ENCODE measurements at places on chromosomes 11 and 22.
A peak's percentile ranks its signal among the peaks of the same experiment; 100 is the strongest.

GRCh38 chr22:41561788-41562187 is 978 bp downstream of the CSDC2 start:
- no peak for DNase-seq

DNA sequence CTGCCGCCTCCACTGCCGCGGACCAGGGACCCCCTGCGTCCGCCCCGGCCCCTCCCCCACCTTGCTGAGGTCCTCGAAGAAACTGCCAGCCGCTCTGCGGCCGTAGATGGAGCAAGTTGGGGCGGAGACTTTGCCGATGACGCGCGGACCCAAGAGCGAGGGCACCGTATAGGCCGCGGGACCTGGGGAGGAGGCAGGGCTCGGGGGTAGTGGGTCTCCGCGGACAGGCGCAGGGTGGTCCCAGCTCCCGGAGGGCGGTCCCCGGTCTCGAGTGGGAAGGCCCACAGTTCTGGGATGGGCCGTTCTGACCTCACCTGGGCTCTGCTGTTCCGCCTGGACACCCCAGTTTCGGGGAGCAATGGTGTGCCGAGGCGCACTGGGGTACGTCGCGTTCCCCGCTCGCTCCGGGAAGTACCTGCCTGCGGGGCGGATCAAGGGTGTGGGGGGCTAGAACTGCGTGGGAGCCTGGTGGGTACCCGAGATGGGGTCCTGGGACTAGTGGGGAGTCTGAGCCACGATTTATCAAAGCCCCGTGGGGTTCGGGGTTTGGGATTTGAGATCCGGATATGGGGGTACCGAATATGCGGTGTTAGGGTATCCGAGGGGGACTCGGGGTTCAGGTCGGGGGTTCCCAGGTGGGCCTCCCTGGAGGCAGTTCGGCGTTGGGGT is 1.2 kb upstream of the TYMP start:
- DNase-seq: peak; percentile 70

GRCh38 chr11:124886476-124886875 is 11.2 kb downstream of the ROBO4 start:
- no peak for DNase-seq

- no peak for DNase-seq
Observed at GRCh38 chr11:22879630-22880029, 19.4 kb upstream of the CCDC179 start.

DNA sequence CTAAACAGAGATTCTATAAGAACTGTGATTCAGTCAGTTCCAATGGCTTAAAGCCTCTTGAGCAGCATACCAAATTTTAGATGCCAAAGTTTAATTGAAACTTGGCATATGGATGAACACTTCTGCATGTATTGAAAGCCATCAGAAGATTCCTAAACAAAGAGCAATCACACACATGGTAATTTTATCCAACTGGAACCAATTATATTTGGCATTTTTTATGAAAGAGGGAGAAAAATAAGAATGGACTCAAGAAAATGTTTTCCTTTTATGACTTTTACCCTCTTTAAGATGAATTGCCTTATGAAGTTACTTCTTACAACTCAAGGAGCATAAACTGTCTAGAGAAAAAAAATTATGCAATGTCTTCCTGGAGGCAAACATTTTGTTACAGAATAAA is 7.4 kb downstream of the TRPC6 start:
- no peak for DNase-seq

- DNase-seq: no peak
Observed at GRCh38 chr11:122676638-122677037, 21.1 kb downstream of the UBASH3B start.

DNA sequence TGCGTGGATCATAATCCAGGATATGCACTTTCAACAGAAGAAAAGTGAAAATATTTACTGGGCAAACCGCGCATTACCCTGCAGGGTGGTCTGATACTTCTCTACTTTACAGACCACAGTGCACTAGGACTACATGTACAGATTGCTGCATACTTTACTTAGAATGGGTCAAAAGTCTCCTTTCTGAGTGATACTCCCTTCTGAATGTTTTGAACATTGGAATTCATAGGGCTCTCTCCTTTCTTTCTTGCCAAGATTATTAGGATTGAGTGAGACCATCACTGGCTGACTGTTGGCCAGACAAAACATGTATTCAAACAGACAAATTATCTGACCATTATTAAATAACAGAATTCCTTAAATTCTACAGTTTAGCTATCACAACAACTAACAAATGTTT is 6.6 kb upstream of the FIBIN start:
- no peak for DNase-seq

DNA sequence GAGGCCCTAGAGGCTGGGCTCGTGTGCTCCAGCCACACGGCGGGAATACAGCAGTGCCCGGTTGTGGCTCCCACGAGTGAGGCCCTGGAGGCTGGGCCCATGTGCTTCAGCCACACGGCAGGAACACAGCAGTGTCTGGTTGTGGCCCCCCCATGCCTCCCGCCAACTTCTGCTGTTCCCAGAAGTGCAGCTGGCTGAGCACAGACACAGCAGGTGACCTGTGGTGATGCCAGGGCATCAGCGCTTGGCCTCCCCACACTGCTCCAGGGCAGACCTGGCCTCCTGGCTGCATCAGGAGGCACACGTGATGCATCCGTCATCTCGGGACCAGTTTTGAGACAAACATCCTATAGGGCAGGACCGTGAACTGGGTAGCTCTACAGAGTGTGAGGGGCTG is 110.3 kb downstream of the KCNQ1OT1 start:
- DNase-seq: no peak

- no peak for DNase-seq
Observed at GRCh38 chr11:126564566-126564965, 209.1 kb downstream of the ST3GAL4 start.

GRCh38 chr11:2902784-2903671 is 17.5 kb upstream of the CDKN1C start:
- no peak for DNase-seq

GRCh38 chr11:21072558-21072957 is 403.2 kb downstream of the NELL1 start:
- no peak for DNase-seq

- no peak for DNase-seq
Observed at GRCh38 chr11:72037554-72038311, 39.0 kb downstream of the IL18BP start.

DNA sequence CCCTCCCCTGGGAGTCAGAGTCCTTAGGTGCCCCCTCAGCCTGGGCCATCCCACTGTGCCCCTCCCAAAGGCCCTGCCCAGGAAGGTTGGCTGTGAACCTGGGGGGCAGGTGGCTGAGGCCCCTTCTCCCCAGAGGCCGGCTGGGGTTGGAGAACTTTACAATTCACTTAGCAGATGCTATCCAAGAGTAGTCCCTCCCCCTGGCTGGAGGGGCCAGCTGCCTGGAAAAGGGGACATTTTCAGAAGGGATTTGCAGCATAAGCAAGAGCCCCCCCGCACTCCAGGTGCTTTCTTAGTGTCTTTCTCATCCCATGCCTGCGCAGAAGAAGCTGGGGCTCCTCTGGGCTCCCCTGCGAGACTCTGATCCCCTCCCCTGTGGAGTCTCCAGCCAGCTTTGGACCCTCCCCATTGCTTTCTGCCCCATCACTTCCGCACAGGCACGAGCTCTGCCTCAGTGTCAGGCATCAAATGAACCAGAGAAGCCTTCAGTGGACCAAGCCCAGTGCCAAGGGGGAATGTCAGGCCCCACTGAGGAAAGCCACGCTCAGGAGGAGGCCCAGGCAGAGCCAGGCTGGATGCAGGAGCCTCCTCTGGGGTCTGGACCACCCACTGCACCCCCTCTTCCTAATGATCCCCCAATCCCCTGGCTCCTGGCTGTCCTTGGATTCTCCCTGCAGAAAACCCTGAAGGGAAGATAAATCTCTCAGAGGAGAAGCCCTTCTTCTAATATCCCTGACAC is 3.7 kb downstream of the SSTR3 start:
- DNase-seq: no peak

GRCh38 chr22:20009018-20009491 is 7.6 kb downstream of the ARVCF start:
- no peak for DNase-seq

DNA sequence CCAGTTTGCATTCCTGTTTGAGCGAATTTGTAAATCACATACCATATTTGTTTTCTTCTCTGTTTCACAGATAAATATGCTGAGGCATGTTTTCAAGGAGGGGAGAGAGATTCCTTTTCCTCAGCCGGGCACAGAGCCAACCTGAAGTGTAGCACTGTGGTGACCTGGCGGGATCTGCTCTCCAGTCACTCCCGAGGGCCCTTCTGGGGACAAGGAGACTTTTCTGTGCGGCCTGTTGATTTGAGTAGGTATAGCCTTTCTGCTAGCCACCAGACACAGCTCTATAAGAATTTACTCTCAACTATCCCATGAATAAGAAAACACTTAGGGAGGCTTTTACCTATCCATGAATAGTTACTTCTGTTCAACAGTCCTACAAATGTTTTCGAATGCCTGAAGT is 63.5 kb upstream of the FDX1 start:
- no peak for DNase-seq

DNA sequence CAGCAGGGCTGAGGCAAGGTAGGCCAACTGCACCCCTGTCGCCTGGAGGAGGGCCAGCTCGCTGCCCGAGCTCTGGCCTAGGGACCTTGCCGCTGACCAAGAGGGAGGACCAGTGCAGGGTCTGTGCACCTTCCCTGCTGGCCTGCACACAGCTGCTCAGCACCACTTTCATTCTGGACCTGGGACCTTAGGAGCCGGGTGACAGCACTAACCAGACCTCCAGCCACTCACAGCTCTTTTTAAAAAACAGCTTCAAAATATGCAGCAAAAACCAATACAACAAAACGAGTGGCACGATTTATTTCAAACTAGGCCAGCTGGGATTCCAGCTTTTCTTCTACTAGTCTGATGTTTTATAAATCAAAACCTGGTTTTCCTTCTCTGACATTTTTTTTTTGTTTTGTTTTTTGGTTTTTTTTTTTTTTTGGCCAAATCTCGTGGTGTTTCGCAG is 18.0 kb downstream of the RSPH14 start:
- DNase-seq: no peak

DNA sequence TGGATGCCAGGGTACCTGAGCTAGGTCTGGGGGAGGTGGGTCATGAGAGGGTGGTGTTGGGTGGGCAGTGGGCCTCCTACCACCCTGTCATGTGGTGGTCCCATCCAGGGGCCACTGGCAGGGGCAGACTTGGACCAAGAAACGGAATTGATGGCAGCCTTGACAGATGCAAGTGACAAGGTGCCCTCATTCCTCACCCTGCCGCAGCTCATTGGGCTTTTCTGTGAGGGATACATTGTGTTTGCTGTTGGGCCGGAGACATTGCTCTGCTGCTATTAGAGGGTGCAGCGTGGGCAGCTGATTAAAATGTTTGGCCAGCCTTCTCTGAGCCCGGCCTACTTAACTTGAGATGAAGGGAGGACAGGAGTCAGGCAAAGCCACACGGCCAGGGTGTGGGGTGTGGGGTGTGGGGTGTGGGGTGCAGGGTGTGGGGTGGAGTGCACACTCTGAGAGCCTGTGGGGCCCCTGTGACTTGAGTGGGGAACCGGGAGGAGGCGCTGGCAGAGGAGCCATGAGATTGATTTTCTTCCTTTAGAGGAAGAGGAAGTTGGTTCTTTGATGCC is 351.5 kb downstream of the TBC1D22A start:
- no peak for DNase-seq

DNA sequence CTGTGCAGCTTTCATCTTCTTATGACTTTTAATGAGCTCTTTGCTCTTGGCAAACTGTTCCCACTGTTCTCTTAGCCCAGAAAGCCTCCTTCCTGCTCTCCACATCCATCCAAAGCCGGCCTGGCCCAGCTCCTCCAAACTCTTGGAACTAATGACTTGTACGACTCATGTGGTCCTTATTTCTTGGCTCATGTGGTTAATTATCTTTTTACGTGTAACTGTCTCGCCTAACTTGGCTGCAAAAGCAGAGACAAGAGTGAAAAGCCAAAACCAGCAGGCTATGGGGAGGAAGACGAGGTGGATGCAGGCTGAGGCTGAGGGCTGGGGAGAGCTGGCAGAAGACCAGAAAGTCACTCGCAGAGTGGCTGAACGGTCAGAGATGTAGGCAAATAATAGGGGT is 5.5 kb downstream of the CSNK2A3 start:
- DNase-seq: no peak

GRCh38 chr11:102382384-102382783 is 35.4 kb downstream of the BIRC2 start:
- DNase-seq: no peak

DNA sequence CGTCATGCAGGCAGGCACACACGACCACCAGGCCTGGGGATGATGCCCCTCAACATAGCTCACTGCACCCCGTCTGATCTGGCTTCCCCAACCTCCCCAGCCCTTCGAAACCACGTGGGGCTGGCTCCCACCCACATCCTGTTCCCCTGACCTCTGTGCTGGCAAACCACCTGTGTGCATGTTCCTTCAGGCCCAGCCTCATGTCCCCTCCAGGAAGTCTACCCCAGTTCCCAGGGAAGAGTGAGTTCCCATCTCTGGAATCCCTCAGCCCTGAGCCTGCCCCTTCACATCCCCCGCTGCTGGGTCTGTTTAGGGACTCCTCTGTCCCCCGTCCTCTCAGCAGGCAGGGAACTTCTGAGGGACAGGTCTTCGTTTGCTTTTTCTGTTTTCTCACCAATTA is 7.1 kb downstream of the SLC7A4 start:
- DNase-seq: no peak

DNA sequence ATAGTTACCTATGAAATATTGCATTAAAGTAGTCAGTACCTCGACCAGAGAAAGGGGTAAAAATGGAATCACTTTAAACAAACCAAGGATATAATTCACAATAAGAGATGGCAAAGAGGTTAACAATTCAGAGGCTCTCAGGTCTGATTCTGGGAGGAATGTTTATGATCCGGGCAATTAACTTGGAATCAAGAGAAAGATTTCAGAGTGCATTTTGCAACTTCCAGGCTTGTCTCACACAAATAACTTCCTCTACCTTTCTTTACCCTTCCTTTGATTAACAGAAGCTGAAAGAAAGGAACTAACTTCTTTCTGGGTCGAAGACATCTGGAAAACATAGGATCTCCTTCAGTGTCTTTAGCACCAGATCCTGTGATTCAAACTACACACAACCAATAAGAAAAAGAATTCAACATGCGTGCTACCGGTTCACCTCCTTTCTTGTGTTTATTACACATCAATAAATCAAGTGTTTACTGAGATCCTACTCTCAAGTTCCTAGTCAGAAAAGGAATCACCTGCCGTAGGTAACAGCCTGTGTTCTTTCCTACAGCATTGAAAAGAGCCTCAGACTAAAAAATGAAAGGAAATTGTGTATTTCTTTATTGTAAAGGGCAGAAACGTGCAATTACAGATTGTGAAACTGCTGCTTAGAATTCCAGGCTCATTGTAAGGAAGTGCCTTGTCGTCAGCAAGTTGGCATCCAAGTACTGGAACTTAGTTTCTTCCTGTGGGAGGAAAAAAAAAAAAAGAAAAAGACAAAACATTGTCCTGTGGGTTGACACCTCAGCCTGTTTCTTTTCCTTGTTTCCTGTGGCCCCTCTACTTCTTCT is 29.5 kb downstream of the CARD18 start:
- DNase-seq: no peak

DNA sequence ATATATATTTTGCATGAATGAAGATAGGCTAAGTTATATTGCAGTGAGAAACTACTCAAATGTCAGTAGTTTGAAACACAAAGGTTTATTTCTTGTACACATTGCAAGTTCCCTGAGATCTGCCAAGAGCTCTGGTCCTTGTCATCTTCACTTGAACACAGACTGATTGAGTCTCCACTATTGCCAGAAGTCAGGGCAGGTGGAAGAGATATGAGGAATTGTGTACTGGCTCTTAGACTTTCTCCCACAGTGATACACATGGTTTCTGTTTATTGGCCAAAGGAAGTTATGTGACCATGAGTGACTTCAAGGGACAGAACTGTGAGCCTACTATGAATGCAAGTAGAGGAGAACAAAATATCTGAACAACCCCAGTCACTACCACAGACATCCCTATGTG is 44.2 kb downstream of the PPFIBP2 start:
- DNase-seq: no peak

GRCh38 chr11:119673052-119673758 is 55.8 kb downstream of the NECTIN1 start:
- DNase-seq: no peak
